Stomach (tissue), 19 donors: ENCODE measurements at places on chromosomes 12 and 14.

DNA sequence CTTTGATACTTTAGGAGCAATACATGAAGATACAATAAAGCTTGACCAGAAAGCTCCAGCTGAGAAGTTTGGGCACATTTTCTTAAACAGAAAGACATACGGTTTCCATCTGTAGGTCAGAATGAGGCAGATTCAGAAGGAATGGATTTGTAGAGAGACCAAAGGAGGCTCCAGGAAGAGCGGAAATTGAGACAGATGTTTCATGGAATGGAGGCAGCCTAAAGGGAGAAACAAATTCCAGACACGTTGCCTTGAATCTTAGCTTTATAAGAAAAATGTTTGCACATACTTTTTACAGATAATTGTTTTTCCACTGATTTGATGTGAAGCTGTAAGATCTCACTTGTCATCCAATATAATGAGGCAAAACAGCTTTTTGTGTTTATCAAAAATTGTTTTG lies 24.8 kb downstream of the EPYC start:
- no peak overlapping the region for H3K27ac ChIP-seq
- H3K4me3 ChIP-seq, result no peak overlapping the region
- no peaks in the 10 kb centered on the region for H3K4me1 ChIP-seq
- DNase-seq, result peak; percentile 84
- H3K36me3 ChIP-seq, result no peaks in the 10 kb centered on the region

- no peak for DNase-seq
- no peaks in the 10 kb centered on the region for H3K27me3 ChIP-seq
- H3K4me3 ChIP-seq, result no peak overlapping the region
- H3K36me3 ChIP-seq, result no peaks in the 10 kb centered on the region
Measured at GRCh38 chr14:99570544-99571302, 33.3 kb downstream of the CCDC85C start.

- H3K27me3 ChIP-seq, result peaks cover 53% of the 10 kb centered on the region
- no peak for DNase-seq
- H3K27ac ChIP-seq, result no peak overlapping the region
- no peak overlapping the region for H3K4me3 ChIP-seq
- no peaks in the 10 kb centered on the region for H3K4me1 ChIP-seq
Measured at GRCh38 chr12:109014984-109015765, 5.7 kb downstream of the SVOP start.

GRCh38 chr14:66003082-66003730 lies 483.0 kb upstream of the CCDC196 start:
- no peaks in the 10 kb centered on the region for H3K27me3 ChIP-seq
- H3K27ac ChIP-seq, result no peak overlapping the region
- no peak overlapping the region for H3K4me3 ChIP-seq
- no peaks in the 10 kb centered on the region for H3K4me1 ChIP-seq
